CD4-positive, CD25-positive, alpha-beta regulatory T cell (primary cell): ENCODE measurements at places on chromosomes 11 and 22. TPM values are rescaled to one million over a fixed set of nuclear protein-coding genes. Genes with fewer than 3 reads are reported as not detected.

GRCh38 chr11:128484172-128484571 lies 103.2 kb downstream of the ETS1 start:
- H3K36me3 ChIP-seq: peaks cover 97% of the 10 kb centered on the region
- H3K4me3 ChIP-seq: peak overlapping the region; percentile 76
- peak overlapping the region; percentile 97 for H3K27ac ChIP-seq
- no peaks in the 10 kb centered on the region for H3K27me3 ChIP-seq
- DNase-seq: no peak

SMTN gene
- 6.5 TPM for total RNA-seq

NRIP3 gene
- total RNA-seq: 3.4 TPM

GRCh38 chr11:13134066-13134465 lies 125.0 kb downstream of the RASSF10 start:
- H3K27ac ChIP-seq: no peak overlapping the region
- H3K27me3 ChIP-seq: peaks cover 7% of the 10 kb centered on the region
- H3K36me3 ChIP-seq: no peaks in the 10 kb centered on the region
- no peak overlapping the region for H3K4me3 ChIP-seq
- no peaks in the 10 kb centered on the region for H3K4me1 ChIP-seq
- DNase-seq: no peak

TMPRSS13 gene
- total RNA-seq: 3.4 TPM

CALCA gene
- total RNA-seq: not detected

DNA sequence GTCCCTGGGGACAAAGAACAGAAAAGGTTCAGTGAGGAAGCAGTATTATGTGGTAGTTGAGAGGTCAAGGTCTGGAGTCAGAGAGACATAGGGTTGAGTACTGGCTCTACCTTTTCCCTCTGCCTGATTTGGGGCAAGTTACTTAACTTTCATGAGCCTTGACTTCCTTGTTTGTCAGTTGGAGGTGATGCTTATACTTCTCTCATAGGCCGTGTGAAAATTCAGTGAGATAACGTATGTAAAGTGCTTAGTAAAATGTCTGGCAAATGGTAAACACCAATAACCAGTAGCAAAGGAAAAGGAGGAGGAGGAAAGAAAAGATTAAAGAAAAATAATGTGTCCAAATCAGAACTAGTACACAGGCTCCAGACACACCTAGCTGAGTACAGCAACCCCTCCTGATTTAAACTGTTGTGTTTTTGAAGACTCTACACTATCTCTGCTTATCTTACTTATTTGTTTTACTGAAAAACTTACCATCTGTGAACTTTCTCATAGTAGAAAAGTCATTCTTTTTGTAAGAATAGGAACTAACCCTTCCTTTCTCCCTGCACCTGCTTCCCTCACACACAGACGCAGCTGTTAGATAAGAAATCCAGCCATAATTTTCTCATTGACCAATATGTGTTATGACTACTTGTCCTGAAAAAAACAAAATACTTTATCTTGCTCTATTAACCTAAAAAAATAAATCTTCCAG lies 126.9 kb downstream of the CD44 start:
- DNase-seq: no peak
- H3K27me3 ChIP-seq: no peaks in the 10 kb centered on the region
- H3K36me3 ChIP-seq: no peaks in the 10 kb centered on the region
- H3K4me1 ChIP-seq: no peaks in the 10 kb centered on the region
- H3K27ac ChIP-seq: no peak overlapping the region

TYMP gene
- total RNA-seq: 46.9 TPM

MYO7A gene
- total RNA-seq: 0.84 TPM

DNA sequence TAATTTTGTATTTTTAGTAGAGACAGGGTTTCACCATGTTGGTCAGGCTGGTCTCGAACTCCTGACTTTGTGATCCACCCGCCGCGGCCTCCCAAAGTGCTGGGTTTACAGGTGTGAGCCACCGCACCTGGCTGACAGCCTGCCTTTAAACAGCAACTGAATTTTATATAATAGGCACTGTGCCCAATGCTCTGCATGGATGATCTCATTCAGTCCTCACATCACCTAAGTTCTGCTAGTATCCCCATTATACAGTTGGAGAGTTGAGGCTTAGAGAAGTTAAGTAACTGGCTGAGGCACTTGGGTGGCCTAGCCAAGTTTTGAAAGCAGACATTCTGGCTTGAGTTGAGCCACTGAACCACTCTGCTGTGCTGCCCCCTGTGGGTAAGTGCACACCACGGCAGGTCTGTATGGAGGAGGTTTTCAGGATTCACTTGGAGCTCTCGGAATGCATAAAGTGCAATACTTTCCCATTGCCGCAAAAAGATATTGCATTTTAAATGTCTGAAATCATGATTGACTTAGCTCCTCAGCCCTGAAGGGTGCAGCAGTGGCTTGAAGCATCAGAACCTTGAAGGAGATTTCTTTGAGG lies 112.4 kb downstream of the LDLRAD3 start:
- H3K4me3 ChIP-seq: no peak overlapping the region
- DNase-seq: no peak
- no peak overlapping the region for H3K27ac ChIP-seq
- H3K27me3 ChIP-seq: no peaks in the 10 kb centered on the region

GRCh38 chr11:64085906-64086257 lies 50.2 kb downstream of the FLRT1 start:
- no peak overlapping the region for H3K4me3 ChIP-seq
- H3K27ac ChIP-seq: no peak overlapping the region
- no peaks in the 10 kb centered on the region for H3K27me3 ChIP-seq

GDPD5 gene
- total RNA-seq: 170 TPM

GRCh38 chr11:46237248-46238077 lies 40.0 kb upstream of the CREB3L1 start:
- H3K27ac ChIP-seq: no peak overlapping the region
- peaks cover 25% of the 10 kb centered on the region for H3K4me1 ChIP-seq
- DNase-seq: peak; percentile 31
- no peak overlapping the region for H3K4me3 ChIP-seq
- peaks cover 23% of the 10 kb centered on the region for H3K27me3 ChIP-seq

DNA sequence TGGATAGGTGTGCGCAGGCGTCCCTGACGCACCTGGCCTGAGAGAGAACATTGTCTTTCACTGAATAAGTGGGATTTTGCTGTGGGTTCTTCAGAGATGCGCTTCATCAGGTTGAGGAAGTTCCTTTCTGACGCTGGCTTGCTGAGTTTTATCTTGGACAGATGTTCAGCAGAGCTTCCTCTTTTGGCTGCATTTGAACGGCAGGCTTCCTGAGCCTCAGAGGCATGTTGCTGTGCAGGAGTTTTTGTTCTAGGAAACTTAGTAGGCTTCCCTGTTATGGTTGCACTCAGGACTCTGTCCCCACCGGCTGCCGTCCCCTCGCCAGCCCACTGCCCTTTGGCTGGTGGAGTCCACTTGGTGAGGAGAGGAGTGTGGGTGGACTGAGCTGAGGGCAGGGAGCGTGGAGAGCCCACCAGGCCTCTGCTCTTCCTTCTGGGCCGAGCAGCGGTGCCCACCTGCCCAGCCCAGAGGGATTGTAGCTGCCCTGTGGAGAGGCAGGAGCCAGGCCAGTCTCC lies 17.2 kb downstream of the FRMD8 start:
- H3K27ac ChIP-seq: no peak overlapping the region
- no peak overlapping the region for H3K4me3 ChIP-seq
- no peaks in the 10 kb centered on the region for H3K27me3 ChIP-seq
- H3K36me3 ChIP-seq: peaks cover 60% of the 10 kb centered on the region
- H3K4me1 ChIP-seq: no peaks in the 10 kb centered on the region
- no peak for DNase-seq

DNA sequence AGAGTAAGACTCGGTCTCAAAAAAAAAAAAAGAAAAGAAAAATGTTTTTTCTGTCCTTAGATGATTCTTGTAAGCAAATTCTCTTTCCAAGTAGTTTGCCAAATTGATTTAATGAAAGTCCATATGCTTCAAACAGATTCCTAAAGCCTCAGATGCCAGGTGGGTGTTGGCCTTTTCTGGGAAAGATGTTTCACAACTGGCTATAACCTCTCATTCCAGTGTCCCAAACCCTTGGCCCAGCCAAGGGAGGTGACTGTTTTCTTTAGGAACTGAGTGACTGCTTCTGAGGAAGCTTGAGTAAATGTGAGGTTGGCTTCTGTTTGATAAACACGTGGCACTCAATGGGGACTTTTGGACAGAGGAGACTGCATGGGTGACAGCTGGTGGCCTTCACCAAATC lies 27.5 kb downstream of the MMP27 start:
- H3K4me3 ChIP-seq: no peak overlapping the region
- peaks cover 3% of the 10 kb centered on the region for H3K27me3 ChIP-seq
- no peak overlapping the region for H3K27ac ChIP-seq
- DNase-seq: no peak
- H3K4me1 ChIP-seq: no peaks in the 10 kb centered on the region
- H3K36me3 ChIP-seq: no peaks in the 10 kb centered on the region

DNA sequence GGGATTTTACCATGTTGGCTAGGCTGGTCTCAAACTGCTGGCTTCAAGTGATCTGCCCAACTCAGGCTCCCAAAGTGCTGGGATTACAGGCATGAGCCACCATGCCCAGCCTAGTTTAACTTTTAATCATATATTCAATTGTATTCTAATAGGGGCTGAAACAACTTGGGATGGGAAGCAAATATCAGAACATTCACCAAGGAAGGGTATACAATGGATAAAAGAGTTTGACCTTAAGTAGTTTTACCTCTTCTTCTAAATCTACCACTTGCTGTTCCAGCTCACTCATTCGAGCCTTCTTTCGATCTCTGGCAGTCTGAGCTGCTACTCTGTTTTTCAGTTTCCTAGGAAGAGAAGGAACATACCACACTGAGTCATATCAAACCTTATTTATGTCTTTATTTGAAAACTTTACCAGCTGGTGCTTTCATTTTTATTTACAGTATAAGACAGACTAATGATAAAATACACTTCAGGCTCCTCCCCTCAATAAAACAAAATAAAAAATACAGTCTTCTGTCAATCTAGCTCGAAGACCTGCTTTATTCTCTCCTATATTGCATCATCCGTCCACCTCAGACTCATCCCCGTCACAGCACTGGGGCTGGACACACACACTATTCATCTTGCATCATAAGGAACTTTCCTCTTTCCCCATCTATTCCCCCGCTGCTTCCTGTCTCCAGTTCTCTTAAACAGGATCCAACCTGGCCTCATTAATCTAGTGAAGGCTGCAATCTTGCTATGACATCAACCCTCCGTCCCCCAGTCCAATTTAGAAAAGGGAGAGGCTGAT lies 1.4 kb downstream of the XBP1 start:
- peak overlapping the region; percentile 96 for H3K4me3 ChIP-seq
- H3K36me3 ChIP-seq: peaks cover 30% of the 10 kb centered on the region
- no peaks in the 10 kb centered on the region for H3K27me3 ChIP-seq
- peak; percentile 49 for DNase-seq
- H3K27ac ChIP-seq: peak overlapping the region; percentile 87
- peaks cover 49% of the 10 kb centered on the region for H3K4me1 ChIP-seq

GLYAT gene
- not detected for total RNA-seq

DNA sequence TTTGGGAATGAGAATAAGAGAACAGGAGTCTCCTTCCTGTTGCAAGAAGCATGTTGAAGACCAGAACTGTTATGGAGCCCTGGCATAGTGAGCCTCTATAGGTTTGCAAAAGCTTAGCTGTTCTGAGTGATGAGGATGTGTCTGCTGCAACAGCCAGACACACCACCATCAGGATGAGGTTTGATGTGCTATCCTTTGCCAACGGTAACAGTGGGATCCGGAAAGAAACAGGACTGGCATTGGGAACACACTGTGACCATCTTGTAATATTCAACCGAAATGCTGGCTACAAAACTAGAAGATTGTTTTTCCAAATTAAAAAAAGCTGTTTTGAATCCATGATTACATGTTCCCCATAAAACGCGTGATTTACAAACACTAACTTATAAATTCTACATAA lies 117.0 kb downstream of the ME3 start:
- no peak overlapping the region for H3K4me3 ChIP-seq
- DNase-seq: no peak
- H3K27me3 ChIP-seq: no peaks in the 10 kb centered on the region
- H3K36me3 ChIP-seq: no peaks in the 10 kb centered on the region
- H3K27ac ChIP-seq: no peak overlapping the region
